ENCODE measurements at places on chromosomes 1 and 21. TPM values are rescaled to one million over a fixed set of nuclear protein-coding genes. Genes with fewer than 3 reads are reported as not detected.

GRCh38 chr1:74271503-74271902, 36.3 kb downstream of the TNNI3K start:
- DNase-seq, result no peak

GRCh38 chr1:21123287-21123948, 53.3 kb downstream of the EIF4G3 start:
- no peak for DNase-seq

GRCh38 chr1:28123461-28123961, 35.1 kb upstream of the EYA3 start:
- DNase-seq, result no peak

DNA sequence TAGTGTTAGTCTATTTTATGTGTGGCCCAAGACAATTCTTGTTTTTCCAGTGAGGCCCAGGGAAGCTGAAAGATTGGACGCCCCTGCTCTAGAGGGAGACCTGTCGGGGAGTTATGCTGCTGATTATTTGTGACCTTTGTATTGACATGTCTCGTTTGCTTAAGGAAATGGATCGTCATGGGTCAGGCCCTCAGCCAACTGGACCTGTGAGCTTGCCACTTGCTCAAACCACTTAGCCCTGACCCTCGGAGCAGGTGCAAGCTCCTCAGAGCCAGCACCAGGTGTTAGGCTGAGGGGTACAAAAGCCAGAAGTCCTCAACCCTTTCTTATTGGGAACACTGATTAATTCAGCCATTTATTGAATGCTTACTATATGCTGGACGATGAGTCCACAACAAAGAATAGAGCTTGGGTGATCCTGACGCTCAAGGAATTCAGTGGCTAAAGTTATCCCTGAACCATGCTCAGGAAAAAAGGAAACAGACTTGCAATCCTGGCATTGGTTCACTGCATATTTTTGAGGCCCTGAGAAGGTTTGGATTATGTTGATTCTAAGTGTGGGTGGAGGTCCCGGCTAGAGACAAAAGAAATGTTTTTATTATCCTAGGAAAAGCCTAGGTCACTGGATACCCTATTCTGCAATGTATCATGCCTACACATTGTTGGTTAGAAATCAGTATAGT, 19.0 kb downstream of the TGFB2 start:
- DNase-seq, result no peak

DNA sequence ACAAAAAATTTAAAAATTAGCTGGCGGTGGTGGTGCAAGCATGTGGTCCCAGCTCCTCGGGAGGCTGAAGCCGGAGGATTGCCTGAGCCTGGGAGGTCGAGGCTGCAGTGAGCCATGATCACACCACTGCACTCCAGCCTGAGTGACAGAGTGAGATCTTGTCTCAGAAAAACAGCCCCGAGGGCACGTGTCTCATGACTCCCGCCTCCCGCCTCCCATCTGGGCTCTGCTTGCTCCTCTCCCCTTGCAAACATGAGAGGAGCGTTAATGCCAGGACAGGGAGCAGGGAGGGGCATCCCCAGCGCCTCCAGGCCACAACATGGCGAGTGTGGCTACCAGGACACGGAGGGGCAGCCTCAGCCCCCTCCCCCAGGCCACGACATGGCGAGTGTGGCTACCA, 28.3 kb downstream of the FAAP20 start:
- DNase-seq, result no peak

- DNase-seq, result peak; percentile 39
Observed at GRCh38 chr1:156177919-156178654, 15.8 kb upstream of the SLC25A44 start.

DNA sequence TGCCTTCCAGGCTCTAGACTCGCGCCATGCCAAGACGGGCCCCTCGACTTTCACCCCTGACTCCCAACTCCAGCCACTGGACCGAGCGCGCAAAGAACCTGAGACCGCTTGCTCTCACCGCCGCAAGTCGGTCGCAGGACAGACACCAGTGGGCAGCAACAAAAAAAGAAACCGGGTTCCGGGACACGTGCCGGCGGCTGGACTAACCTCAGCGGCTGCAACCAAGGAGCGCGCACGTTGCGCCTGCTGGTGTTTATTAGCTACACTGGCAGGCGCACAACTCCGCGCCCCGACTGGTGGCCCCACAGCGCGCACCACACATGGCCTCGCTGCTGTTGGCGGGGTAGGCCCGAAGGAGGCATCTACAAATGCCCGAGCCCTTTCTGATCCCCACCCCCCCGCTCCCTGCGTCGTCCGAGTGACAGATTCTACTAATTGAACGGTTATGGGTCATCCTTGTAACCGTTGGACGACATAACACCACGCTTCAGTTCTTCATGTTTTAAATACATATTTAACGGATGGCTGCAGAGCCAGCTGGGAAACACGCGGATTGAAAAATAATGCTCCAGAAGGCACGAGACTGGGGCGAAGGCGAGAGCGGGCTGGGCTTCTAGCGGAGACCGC, 2.0 kb upstream of the OLIG2 start:
- peak; percentile 47 for DNase-seq

DNA sequence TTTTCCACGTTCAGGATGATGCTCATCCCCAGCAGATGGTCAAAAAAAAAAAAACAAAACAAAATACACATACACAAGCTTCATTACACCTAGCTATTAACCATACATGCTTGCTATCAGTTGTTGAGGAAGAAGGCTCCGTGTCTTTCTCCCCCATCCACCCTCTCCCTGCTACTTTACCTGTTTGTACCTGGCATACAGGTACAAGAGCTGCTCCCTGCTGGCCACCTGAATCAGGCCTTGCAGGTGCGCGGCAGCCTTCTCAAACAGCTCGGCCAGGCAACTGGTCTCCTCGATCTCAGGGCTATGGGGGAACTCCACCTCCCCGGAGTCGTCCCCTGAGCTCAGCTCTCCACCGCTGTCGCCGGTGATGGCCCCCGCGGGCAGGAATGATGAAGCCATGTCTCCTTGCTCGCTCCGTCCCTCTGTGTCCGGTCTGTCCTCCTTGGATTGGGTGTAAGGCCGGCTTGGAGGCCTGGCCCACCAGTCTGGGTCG, 464 bp downstream of the ACBD6 start:
- no peak for DNase-seq

GRCh38 chr1:238681021-238681420, 705.3 kb upstream of the CHRM3 start:
- no peak for DNase-seq

SGIP1 gene
- total RNA-seq, result 0.05 TPM

CENPF gene
- total RNA-seq, result 102 TPM

ATP6V0B gene
- total RNA-seq, result 39.4 TPM

CA6 gene
- not detected for total RNA-seq

LIN9 gene
- 10.6 TPM for total RNA-seq

Data from activated CD4-positive, alpha-beta T cell treated with anti-CD3 and anti-CD28 coated beads for 36 hours (primary cell).